ENCODE measurements at places on chromosomes 6 and 20.
A peak's percentile ranks its signal among the peaks of the same experiment; 100 is the strongest.

GRCh38 chr20:20827992-20828597, 115.7 kb upstream of the RALGAPA2 start:
- DNase-seq: no peak

GRCh38 chr6:155630085-155630484, 174.4 kb upstream of the NOX3 start:
- no peak for DNase-seq

GRCh38 chr20:46938434-46938833, 43.8 kb downstream of the EYA2 start:
- no peak for DNase-seq

DNA sequence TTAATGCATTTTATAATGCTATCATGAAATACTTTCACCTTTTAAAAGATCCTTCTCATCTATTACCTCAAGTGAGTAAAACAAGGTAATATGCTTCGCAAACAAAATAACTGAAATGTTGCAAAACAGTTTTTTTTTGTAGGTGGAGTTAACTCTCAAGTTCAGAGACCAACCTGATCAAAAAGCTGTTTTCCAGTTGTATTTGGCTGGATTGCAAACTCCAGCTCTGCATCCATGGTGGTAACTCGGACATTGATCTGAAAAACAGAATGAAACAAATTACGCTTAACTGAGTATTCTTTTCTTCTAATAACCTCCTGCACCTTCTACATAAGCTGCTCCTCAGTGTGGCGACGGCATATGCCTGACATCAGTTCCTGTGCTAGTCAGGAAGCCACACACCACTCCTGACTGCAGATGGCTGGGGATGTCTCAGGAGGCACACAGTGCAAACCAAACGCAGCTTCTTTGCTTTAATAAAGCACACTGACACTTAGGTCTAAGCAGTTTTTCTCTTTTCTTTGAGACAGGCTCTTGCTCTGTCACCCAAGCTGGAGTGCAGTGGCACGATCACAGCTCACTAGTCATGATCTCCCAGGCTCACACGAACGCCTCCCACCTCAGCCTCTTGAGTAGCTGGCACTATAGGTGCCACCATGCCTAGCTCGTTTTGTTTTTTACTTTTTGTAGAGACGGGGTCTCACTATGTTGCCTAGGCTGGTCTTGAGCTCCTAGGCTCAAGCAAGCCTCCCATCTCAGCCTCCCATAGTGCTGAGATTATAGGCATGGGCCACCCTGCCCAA, 29.9 kb downstream of the EZR start:
- peak; percentile 47 for DNase-seq

- no peak for DNase-seq
These were observed 5.3 kb downstream of the TMEM170B start for GRCh38 chr6:11542863-11543262.

- no peak for DNase-seq
These were observed 46.1 kb downstream of the HLA-F start for GRCh38 chr6:29769336-29769735.

- DNase-seq: no peak
These were observed 222.1 kb upstream of the ARID1B start for GRCh38 chr6:156555116-156555515.

- no peak for DNase-seq
These were observed 270.7 kb upstream of the TAB2 start for GRCh38 chr6:149046822-149047246.

DNA sequence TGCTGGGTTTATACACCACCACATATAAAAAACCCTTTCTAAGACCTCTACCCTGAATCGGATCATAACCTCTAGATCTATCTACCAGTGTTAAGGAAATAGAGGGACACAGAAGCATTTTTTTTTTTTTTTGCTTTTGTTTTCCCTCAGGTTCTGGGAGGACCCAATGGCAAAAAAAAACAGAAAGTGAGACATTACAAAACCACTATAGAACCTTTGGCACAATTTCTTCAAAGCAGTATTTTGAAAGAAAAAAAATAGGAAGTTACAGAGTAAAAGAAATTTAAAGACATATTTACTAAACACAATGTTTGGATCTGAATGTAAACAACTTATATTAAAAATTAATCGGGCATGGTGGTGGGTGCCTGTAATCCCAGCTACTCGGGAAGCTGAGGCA, 1258.7 kb upstream of the GJE1 start:
- no peak for DNase-seq

DNA sequence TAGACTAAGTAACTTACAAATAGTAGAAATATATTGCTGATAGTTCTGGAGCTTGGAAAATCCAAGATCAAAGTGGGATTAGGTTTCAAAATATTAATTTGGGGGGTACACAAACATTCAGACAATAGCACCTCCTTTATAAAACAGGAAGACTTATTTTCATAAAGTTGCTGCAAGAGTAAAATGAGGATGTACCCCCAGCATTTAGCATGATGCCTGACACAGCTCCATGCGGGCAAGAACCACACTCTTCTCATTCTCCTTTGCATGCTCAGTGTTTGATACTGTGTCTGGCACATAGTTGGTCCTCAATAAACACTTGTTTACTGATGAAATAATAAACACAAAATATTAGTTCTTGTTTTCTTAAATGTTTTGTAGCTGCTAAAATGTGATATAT, 332.9 kb downstream of the TFAP2A start:
- DNase-seq: no peak

GRCh38 chr6:3304500-3305215, 45.9 kb downstream of the PSMG4 start:
- DNase-seq: no peak

DNA sequence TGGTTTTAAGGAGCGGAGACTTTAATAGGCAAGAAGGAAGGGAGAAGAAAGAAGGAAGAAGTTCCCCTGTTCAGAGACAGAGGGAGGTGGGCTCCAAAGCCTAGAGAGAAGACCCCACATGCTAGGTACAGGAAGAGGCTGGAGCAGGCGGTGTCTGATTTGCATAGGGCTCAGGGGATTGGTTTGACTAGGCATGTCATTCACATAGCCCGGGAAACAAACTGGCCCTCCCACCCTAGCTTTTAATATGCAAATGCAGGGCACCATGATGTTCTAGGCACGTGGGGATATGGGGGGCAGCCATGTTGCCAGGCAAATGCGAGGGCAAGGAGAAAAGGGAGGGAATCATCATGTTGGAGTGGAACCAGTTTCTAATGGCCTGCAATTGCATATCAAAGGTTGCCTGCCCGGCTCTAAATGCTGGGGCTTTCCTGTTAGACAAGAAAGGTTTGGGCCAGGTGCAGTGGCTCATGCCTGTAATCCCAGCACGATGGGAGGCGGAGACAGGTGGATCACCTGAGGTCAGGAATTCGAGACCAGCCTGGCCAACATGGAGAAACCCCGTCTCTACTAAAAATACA, 34.3 kb upstream of the AGPAT4 start:
- DNase-seq: no peak

GRCh38 chr6:75550544-75551167, 51.0 kb upstream of the SENP6 start:
- DNase-seq: no peak

DNA sequence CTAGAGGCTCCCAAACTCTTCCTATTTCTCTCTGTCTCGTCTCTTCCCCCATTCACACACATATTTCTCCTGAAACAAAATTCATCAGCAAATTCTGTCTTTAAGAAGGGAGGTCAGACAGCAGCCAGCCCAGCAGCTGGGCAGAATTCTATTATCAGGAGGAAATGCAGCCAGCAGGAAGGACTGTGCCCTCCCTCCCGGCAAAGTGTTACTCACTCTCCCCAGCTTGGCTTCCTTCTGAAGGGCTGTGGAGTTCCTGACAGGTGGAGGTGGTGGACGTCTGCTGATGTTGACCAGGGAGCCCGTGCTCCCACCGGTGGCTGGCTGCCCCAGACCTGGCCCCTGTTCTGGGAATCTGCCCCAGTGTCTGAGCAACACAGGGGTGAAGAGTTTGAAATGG, 37.3 kb downstream of the KCNB1 start:
- DNase-seq: no peak

- DNase-seq: no peak
These were observed 1.4 kb upstream of the RRBP1 start for GRCh38 chr20:17683218-17684076.

DNA sequence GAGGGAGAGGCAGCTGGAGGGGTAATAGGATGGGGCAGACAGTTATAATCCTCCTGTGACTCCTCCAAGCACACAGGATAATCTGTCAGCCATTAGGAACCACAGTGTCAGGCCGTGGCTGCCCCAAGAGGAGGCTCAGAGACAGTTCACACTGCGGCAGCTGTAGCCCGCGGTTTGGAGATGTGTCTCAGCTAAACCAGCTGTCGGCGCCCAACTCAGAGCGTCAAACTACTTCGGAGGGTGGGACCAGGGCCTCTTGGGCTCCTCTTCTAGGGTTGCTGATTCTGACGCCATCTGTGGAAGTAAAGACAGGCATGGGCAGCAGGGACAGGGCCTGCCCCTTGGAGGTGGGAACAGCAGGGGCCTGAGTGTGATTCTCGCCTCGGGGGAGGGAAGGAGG, 309.8 kb downstream of the CDC5L start:
- DNase-seq: no peak

DNA sequence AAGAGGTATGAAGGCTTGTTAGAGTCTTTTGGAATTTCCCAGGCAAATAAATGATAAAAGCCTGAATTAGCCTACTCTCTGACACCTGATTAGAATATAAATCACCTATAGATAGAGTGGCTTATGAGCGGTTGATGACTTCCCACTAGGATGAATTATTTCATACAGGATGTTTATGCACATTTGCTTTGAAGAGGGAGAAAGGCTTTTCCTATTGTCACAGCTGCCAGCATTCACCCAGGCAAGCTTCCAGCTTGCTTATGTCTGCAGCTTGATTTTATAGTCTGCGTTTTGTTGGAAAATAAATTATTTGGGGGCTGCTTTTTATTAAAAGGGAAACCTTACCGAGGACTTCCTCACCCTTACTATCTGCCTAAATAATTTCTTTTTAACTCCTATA, 51.3 kb upstream of the EIF2S2 start:
- DNase-seq: no peak

DNA sequence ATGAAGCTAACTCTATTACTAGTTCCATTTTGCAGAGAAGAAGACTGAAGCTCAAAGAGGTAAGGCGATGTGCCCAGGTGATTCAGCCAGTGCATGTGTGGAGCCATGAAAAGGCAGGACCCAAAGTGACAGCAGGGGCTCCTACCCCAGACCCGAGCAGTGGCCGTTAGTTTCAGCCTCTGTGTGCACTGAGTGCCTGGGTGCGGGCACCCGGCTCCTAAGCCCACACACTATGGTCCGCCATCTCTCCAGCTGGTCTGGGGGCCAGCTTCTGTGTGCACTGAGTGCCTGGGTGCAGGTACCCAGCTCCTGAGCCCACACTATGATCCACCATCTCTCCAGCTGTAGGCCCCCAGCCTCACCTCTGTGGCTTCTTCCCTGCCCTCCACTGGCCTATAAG, 123.5 kb upstream of the CST7 start:
- DNase-seq: no peak

- DNase-seq: no peak
These were observed 28.9 kb upstream of the ASF1A start for GRCh38 chr6:118865100-118865391.

GRCh38 chr6:30127238-30128093, 8.5 kb upstream of the TRIM40 start:
- DNase-seq: no peak

GRCh38 chr6:165849534-165850430, 186.7 kb upstream of the PDE10A start:
- DNase-seq: no peak

GRCh38 chr6:170363255-170363654, 56.7 kb downstream of the FAM120B start:
- DNase-seq: no peak

GRCh38 chr6:37792457-37793033, 27.0 kb upstream of the ZFAND3 start:
- DNase-seq: no peak

DNA sequence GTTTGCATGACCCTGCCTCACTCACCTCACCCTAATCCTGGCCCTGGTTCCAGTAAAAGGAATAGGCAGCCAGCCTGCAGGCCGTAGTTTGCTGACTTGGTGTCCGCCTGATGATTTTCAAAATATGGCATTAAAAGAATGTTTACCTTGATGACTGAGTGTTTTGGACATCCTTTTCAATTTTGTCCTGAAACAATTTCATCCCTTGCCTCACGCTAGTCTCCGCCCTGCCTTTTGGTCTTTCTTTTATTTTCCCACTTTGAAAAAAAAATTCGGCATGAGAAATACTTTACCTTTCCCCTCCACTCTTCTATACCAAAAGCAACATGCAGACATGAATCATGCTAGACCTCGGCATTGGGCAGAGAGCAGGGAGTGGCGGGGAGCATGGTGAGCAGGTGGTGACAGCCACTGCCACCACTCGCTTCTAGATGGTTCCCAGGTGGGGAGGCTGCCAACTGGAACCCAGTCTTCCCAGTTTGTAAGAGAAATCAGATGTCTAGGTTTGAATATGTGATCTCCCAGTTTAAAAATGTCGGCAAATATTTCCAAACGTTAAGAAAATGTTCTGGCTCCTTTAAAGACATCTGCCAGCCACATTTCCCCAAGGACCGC, 9.4 kb downstream of the CD40 start:
- DNase-seq: no peak

DNA sequence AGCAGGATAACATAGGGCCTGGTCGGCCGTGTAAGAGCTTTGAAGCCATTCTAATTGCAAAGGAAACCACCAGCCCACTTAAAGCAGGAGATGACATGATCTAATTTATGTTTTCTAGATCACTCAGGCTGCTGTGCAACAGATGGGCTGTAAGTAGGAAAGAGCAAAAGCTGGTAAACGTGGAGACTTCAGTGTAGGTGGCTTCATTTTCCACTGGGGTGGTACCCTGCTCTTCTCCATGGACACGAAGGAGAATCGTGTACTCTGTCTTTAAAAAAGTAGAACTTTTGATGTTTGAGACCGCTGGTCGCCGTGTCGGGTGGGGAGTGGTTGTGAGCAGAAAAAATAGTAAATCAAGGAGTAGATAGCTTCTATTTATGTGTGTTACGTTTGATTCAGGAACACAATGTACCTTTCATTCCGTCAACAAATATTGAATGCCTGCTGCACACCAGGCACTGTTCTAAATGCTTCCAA, 6.4 kb downstream of the CASS4 start:
- no peak for DNase-seq

- no peak for DNase-seq
These were observed 1.8 kb upstream of the ABT1 start for GRCh38 chr6:26594730-26595632.

GRCh38 chr6:41504466-41505121, 41.6 kb upstream of the FOXP4 start:
- DNase-seq: no peak

DNA sequence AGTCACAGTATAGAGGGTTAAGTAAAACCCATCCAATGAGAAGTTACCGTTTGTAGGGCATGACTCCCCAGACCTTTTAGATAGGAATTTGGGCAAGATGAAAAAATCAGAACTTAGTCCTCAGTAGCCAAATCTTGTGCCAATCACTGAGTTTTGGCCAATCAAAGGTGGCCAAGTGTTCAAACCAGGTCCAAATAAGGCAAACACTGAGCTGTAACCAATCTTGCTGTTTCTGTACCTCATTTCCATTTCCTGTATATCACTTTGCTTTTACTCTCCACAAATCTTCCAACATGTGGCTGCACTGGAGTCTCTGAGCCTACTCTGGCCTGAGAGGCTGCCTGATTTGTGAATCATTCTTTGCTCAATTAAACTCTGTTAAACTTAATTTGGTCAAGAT, 81.8 kb upstream of the GPR6 start:
- DNase-seq: no peak

GRCh38 chr6:52347818-52348217, 14.1 kb upstream of the PAQR8 start:
- DNase-seq: no peak
